DMS53 (cell line): ENCODE measurements at places on chromosomes 2 and 18.

DNA sequence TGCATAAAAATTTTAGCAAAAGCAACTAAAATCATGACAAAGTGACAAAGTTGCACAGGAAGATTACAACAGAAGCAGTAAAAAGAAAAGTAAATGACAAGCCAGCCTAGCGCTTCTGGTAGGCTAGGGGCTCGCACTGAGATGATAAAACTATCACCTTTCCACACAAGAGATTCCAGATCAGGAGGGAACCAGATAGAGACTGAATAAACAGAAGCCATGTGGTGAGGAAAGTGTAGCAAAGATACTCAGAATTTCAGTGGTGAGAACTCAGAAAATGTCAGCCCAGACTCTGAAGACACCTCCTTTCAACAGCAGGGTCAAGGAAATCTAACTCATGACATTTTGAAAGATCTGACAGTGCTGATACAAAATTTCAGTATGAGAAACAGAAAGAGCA is 77.4 kb upstream of the DNAJC10 start:
- no peak for DNase-seq

DNA sequence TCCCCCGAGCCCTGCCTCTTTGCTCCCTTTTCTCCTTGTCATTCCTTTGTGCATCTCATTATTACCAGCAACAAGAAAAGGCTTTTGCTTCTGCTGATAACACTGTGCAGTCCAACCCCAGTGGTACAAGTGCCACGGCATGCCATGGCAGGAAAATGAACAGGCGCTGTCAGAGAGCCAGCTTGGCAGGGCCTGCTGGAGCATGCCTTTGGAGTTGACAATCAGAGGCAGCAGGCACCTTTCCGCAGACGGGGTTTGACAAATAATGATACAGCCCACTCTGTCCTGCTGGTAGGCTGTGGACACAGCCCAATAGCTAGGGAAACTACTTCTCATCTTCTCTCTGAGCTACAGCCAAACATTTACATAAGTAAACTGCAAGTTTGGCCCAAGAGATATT is 243.9 kb upstream of the LRRTM1 start:
- no peak for DNase-seq

GRCh38 chr2:74564222-74564621 is 9.7 kb downstream of the DOK1 start:
- DNase-seq: no peak

- no peak for DNase-seq
Measured at GRCh38 chr2:191298306-191298705, 53.1 kb downstream of the MYO1B start.

GRCh38 chr2:20294231-20294630 is 56.4 kb downstream of the PUM2 start:
- DNase-seq: no peak

GRCh38 chr2:113850687-113851086 is 39.2 kb upstream of the ACTR3 start:
- no peak for DNase-seq
